Upper lobe of right lung (tissue), 1 donor: ENCODE measurements at places on chromosomes 7 and 10. TPM values are rescaled to one million over a fixed set of nuclear protein-coding genes. Genes with fewer than 3 reads are reported as not detected.

DNA sequence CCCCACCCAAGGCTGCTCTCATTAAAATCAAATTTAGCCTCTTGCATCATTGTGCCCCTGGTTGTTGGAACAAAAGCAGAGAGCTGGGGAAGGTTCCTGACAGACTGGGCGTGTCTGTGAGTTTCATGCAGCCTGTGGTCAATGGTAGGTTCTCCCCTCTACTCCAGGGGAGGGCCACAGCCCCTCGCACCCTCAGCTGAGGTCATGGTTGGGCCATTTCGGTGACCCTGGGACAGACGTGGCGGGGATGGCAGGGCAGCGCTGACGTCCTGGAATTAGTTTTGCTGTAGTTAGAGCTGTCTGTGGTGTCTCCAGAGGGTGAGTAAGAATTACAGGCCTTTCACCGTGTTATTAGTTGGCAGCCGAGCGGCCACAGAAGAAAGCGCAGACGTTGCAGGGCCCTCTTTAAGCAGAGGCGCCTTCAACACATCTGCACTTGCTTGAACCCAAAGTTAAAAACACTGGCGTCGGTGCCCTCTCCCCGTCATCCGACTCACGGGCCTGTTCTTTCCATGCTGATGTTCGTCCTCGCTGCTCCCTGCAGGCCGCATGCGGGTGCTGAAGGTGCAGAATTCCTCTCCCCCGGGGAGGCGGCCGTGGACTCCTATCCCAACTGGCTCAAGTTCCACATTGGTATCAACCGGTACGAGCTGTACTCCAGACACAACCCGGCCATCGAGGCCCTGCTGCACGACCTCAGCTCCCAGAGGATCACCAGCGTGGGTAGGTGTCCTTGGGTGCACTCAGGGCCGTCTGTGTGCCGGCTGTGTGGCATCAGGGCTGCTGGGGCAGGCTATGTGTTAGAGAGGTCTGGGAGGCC, 2.8 kb downstream of the FAM20C start:
- H3K27me3 ChIP-seq, result no peaks in the 10 kb centered on the region
- peaks cover 49% of the 10 kb centered on the region for H3K36me3 ChIP-seq
- peaks cover 31% of the 10 kb centered on the region for H3K4me1 ChIP-seq
- peak overlapping the region; percentile 73 for H3K4me3 ChIP-seq
- no peak overlapping the region for H3K27ac ChIP-seq

DNA sequence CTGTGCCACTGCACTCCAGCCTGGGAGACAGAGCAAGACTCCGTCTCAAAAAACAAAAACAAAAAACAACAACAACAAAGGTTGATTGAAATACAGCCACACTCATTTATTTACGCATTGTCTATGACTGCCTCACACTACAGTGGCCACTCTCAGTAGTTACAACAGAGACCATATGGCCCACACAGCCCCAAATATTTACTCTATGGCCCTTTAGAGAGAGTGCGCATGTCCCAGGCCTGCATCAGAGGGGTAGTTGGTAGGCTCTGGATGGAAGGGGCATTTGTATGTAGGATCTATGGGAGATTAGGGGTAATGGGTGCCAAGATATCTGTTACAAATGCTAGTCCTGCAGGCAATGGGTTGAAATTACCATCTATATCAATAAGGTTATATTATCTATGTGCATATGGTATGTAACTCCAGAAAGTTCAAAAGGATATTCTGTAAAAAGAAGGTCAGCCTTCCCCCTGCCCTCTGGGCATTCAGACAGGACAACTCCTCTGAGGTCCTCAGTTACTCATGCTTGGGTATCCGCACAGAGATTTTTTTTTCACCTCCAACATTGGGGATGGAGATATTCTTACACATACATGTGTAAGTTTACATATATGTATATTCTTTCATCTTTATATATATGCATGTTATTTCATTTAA, 56.3 kb downstream of the DENND2A start:
- no peak overlapping the region for H3K4me3 ChIP-seq
- H3K27ac ChIP-seq, result no peak overlapping the region
- no peak for DNase-seq

DNA sequence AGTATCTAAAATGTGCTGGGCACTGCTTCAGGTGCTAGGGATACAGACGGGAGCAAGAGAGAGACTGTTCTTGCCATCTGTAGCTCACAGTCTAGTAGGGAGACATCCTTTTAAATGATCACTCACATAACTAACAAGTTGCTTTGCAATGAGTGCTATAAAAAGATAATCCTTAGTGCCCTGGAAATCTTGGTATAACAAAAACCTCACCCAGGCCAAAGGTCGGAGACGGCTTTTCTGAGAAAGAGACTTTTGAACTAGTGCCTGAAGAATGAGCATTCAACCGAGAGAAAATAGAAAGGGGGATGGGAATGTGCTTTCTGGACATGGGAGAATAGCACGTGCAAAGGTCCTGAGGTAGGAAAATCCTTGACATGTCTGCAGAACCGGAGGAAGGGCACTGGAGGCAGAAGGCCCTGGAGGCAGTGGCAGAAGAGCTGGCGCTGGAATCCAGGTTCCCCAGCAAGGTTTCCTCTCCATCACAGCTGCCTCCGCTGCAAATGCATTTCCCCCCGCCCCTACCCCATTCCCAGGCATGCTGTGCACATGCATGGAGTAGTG, 89.4 kb downstream of the COL13A1 start:
- no peaks in the 10 kb centered on the region for H3K36me3 ChIP-seq
- H3K4me1 ChIP-seq, result no peaks in the 10 kb centered on the region
- no peaks in the 10 kb centered on the region for H3K27me3 ChIP-seq
- H3K4me3 ChIP-seq, result no peak overlapping the region

DNA sequence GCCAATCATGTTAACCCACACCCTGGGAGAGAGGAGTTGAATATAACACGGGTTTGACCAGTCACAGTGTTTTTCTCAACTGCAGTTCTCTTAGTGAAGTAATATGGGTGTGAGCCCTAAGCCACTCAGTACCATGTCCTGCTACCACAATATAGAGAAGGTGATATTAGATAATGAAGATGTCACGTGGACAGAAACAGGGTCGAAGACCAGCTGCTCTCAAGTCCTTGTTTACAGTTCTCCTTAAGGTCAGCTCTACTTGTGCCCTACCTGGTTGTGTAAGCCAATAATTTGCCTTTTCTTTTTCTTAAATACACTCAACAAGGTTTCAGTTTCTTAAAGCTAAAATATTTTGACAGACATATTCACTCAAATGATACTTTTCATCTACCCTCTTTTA, 128.3 kb upstream of the POT1 start:
- no peaks in the 10 kb centered on the region for H3K4me1 ChIP-seq
- no peaks in the 10 kb centered on the region for H3K27me3 ChIP-seq
- no peaks in the 10 kb centered on the region for H3K36me3 ChIP-seq
- no peak overlapping the region for H3K27ac ChIP-seq
- H3K4me3 ChIP-seq, result no peak overlapping the region
- no peak for DNase-seq

The RELN gene
- 5.6 TPM for total RNA-seq

The SPAM1 gene
- not detected for total RNA-seq

The MOGAT3 gene
- not detected for total RNA-seq

The GPR85 gene
- 2.9 TPM for total RNA-seq

The CFTR gene
- total RNA-seq, result 28.0 TPM

The MRC1 gene
- total RNA-seq, result 370 TPM
